NCI-H2029 (cell line): ENCODE measurements at places on chromosomes 12 and 14.

- no peak for DNase-seq
Observed at GRCh38 chr14:96930526-96930925, 133.3 kb downstream of the VRK1 start.

DNA sequence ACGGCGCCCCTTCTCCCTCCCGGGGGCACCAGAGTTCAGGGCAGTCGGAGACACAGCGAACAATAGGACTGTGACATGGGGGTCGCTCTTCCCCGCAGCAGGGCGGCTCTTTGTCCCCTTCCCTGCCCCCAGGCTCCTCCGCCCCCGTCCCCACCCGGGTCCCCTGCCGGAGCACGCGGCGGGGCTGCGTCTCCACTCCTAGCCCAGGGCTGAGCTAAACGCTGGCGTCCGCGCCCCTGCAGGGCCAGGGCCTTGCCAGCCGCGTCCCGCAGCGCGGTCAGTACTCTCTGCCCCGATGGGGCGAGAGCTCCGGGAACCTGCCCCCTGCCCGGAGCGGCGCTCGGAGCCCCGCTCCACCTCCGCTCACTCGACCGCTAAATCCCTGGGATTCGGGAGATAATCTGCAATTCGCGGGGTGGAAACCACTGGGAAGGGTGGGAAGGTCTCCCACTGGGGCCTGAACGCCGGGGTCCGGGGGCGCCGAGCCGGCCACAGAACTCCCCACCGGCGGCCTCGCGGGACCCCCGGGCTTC is 825 bp upstream of the CCDC85C start:
- no peak for DNase-seq

GRCh38 chr12:109572506-109572845 is 828 bp downstream of the MMAB start:
- DNase-seq = no peak

DNA sequence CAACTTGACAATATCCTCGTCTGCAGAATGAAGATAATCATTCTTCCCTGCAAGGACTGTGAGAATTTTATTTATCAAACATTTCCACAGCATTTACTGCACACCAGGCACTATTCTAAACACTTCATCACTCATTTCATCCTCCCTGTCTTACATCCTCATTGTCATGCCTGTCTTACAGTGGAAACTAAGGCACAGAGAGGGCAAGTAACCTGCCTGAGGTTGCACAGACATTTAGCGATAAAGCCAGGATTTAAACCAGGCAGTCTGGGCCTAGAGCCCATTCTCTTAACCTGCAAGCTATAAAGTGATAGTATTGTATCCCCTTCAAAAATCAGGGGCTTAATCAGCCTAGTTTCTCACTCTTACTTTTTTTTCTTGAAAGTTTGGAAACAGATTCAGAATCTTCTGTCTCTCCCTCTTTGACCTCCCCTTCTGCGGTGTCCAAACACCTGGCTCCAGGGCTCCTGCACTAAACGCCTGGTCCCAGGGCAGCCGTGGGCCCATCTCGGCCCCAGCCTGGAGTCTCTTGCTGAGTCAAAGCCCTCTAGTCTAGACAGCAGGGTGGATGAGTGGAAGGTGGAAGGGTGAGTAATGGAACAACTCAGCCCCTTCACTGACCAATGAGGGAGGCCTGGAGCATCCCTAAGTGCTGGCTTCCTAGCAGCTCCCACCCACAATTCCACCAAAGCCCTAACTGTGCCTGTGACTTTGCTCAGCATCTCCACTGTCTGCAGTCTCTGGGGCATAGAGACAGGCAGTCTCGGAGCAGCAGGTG is 12.5 kb downstream of the ISM2 start:
- no peak for DNase-seq

- DNase-seq = peak; percentile 98
Observed at GRCh38 chr14:60618241-60618640, 31.0 kb downstream of the SIX1 start.

- no peak for DNase-seq
Observed at GRCh38 chr14:39491134-39491571, 58.9 kb upstream of the FBXO33 start.
